Left cardiac atrium (tissue), 4 donors: ENCODE measurements at places on chromosomes 6 and 20.

- DNase-seq, result no peak
Measured at GRCh38 chr20:41889126-41889843, 271.1 kb upstream of the CHD6 start.

DNA sequence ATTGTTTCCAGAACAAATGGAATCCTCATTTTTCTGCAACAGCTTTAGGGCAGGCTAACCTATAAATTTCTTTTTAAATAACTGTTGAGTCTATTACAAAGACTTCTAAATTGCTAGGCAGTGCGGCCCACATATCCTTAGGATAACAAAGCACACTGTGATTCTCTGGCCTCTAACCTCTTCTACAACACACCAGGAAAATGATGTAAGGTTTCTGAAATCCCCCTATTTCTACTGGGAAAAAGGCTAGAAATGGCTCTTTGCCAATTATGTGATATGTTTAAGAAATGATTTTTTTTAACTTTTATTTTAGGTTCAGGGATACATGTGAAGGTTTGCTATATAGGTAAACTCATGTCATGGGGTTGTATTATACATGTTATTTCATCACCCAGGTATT lies 17.3 kb upstream of the NT5E start:
- no peak for DNase-seq

DNA sequence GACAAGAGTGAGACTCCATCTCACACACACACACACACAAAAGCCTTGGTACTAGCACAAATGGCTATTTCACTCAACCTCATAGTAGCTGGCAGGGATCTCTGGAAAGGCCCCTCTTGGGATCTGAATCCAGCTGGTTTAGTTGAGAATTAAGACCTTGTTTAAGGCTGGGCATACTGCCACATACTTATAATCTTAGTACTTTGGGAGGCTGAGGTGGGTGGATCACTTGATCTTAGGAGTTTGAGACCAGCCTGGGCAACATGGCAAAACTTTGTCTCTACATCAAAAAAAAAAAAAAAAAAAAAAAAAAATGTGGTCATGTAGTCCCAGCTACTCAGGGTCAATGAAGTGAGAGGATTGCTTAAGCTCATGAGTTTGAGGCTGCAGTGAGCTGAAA lies 628.3 kb downstream of the MMUT start:
- no peak for DNase-seq

DNA sequence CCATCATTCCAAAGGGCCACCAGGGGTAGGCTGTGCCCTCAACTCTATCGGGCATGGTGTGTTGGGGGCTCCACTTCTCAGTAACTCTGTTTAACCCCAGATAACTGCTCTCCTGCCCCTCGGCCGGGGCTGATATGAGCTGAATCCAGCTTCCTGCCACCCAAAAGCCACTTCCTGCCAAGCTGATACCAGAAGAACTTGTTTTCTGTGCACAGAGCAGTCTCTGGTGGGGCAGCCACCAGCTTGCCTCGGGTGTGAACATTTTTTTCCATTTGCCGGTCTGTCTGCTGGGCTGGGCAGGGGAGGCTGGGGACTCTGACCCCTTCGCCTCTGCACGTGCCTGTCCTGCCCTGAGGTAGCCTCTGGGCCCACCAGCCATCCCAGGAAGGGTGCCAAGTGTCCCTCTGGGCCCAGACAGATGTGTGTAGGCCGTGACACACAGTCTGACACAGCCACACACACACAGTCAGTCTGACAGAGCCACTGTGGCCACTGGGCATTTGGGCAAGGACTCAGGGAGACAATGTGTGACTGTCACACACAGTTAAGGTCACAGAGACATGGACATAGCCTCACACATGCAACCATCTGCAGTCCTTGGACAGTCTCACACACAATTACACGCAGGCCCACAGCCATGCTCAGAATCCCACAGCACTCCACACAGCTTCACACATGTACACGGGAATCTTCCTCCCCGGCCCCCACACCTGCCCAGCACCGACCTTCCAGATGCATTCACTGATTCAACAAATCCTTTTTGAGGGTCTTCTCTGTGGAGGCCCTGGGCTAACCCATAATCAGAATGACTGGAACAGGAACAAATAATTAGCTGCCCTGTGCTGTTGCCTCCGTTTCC lies 45.1 kb downstream of the NOL4L start:
- DNase-seq, result no peak

DNA sequence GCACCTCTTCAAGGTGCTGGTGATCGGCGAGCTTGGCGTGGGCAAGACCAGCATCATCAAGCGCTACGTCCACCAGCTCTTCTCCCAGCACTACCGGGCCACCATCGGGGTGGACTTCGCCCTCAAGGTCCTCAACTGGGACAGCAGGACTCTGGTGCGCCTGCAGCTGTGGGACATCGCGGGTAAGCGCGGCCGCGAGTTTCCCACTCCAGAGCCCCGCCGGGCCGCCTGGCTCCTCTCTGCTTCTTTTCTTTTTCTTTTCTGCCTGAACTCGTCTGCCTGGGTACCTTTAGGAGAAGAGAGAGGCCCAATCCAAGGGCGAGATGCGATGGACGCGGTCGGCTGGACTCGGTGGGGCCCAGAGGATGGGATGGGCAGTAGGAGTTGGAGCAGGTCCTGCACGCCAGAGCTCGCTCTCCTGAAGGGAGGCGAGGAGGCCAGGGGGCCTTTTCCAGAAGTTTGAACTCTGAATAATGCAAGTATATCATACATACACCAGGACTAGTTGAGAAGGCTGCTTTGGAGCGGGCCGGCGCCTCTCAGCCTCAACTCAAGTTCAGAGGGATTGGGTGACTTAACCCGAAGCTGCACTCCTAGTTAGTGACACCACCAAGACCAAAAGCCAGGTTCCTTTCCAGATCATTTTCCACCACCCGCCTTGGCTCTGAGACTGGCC lies 445 bp downstream of the RAB32 start:
- DNase-seq, result peak; percentile 45

DNA sequence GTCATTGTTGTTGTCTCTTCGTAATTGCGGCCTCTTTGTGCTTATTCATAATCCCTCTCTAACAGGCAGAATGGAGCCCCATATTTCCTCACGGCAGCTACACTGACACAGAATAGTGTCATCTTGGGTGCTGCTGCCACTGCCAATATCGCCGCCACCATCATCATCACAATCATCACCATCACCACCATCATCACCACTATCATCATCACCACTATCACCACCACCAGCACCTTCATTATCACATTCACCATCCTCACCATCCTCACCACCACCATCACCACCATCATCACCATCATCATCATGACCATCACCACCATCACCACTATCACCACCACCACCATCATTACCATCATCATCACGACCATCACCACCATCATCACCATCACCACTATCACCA lies 10.8 kb downstream of the NPBWR2 start:
- no peak for DNase-seq

- DNase-seq, result no peak
Measured at GRCh38 chr6:40340957-40341356, 246.2 kb downstream of the LRFN2 start.
